ENCODE measurements at places on chromosomes 16 and 17.
A peak's percentile ranks its signal among the peaks of the same experiment; 100 is the strongest.

DNA sequence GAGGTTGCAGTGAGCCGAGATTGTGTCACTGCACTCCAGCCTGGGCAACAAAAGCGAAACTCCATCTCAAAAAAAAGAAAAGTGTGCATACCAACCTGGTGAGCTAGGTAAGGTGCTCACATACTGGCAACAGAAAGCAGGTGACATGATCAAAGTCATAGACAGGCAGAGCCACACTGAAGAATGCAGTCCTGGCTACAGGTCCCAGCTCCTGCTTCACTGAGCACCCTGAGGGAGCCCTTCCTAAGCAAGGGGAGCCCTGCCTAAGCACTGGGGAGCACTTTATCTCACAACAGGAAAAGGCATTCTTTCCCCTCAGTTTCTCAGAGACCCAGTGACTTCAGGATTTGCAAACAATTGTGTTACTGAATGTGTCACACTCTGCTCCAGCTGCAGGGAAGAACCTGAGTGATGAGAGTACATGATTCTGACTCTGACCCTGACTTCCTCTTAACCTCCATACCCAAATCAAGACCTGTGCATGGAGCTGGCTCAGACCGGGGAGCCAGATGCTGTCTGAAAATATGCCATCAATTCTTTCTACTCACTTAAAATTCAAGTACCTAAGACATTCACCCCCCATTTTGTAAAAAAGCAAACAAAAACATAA, 40.5 kb downstream of the ANKRD11 start:
- DNase-seq, result peak; percentile 27

DNA sequence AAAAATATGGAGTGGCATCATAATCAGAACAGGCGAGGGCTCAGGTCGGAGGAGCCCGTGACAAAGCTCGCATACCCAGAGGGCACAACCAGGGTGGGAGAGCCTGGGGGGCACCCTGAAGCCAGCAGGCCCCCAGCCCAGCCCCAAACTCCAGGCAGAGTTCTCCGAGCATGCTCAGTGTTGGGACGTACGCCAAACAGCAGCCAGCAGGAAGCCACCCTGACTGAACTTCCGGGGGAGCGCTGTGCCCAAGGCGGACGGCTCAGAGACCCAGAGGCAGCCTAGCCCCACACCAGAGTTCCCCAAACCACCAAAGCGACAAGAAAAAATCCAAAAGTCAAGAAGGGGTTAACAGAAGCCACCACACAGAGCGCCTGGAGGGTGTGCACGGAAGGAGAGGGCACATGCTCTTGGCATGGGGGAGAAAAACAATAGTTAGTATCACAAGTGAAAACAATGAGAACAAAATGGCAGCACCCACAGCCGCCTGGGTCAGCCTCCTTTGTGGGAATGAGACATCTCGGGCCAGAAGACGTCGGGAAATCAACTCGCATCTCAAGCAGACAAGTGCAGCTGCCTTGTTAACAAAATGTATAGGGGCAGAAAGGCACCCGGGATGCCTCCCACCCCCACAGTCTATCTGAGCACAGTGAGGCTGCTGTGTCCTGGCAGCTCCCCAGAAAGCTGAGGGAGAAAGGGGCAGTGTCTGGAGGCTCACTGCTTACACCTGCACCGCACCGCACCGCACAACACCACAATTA, 11.9 kb downstream of the EXOC7 start:
- no peak for DNase-seq

- DNase-seq, result no peak
These were observed 4.8 kb downstream of the NARF start for GRCh38 chr17:82463391-82463790.

DNA sequence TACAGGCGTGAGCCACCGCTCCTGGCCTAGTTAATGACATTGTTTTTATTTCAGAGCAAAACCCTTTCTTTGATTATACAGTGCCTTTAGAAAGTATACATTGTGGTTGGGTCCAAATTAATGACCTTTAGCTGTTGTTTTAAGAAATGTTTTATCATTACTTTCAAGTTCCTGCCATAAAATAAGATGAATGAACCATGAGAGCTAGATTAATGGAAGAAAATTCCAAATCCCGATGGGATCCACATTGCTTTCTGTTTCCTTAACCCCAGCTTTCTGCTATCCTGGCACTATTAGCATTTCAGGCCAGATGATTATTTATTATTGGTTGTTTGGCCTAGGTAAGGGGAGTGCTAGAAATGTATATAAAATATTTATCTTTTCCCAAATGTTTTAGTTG, 131.7 kb downstream of the ABCC1 start:
- DNase-seq, result peak; percentile 8

- peak; percentile 80 for DNase-seq
These were observed 414.4 kb upstream of the HSBP1 start for GRCh38 chr16:83393196-83393981.

DNA sequence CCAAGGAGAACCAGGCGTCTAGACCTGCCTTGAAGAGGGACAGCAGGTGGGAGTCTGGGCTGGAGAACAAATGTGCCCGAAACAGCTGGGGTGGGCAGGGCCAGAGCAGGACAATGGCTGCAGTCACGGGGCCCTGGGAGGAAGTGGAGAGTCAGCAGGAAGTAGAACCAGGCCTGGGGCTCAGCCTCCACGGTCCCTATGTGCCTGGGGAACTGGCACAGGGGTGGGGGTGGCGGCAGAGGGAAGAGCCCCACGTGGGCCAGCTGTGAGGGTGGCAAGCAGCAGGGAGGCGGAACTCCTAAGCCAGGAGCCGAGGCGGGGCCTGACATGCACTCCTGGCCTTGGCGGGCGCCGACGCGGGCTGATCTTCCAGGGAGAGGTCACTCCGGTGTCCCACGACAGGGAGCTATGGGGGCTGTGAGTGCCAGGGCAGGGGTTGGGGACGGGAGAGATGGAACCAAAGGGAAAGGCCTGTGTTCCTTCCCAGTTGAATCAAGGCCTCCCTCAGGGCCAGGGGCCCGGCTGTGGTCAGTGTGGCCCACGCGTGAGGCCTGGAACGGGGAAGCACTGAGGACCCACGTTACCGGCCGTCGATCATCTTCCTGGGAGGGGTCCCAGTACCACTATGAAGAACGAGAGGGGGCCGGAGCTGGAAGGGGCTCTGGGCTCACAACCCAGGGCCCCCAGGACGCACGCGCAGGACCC, 42.7 kb downstream of the TIMM22 start:
- DNase-seq, result no peak
